ENCODE measurements at places on chromosomes 1 and 21.

- DNase-seq = no peak
Observed at GRCh38 chr1:68180441-68181164, 51.7 kb downstream of the WLS start.

- no peak for DNase-seq
Observed at GRCh38 chr1:44053394-44053793, 22.1 kb upstream of the SLC6A9 start.

GRCh38 chr1:58908561-58909560, 125.0 kb upstream of the JUN start:
- no peak for DNase-seq

DNA sequence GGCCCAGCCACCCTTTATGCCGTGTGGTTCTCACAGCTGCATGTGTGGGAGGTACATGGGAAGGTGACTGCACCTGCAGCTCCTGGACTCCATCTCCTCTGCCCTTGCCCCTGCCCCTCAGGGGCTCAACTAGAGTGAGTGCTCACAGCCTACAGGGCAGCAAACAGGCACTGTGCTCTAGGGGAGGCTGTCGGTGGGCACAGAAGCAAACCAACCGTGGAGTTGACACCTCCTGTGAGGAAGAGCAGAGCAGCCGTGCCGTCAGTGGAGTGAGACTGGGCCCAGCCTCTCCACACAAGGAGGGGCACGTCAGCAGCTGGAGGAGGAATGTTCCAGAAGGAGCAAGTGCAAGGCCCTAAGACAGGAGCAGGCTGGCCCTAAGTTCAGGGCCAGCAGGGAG, 32.7 kb downstream of the BMP8A start:
- DNase-seq = no peak

DNA sequence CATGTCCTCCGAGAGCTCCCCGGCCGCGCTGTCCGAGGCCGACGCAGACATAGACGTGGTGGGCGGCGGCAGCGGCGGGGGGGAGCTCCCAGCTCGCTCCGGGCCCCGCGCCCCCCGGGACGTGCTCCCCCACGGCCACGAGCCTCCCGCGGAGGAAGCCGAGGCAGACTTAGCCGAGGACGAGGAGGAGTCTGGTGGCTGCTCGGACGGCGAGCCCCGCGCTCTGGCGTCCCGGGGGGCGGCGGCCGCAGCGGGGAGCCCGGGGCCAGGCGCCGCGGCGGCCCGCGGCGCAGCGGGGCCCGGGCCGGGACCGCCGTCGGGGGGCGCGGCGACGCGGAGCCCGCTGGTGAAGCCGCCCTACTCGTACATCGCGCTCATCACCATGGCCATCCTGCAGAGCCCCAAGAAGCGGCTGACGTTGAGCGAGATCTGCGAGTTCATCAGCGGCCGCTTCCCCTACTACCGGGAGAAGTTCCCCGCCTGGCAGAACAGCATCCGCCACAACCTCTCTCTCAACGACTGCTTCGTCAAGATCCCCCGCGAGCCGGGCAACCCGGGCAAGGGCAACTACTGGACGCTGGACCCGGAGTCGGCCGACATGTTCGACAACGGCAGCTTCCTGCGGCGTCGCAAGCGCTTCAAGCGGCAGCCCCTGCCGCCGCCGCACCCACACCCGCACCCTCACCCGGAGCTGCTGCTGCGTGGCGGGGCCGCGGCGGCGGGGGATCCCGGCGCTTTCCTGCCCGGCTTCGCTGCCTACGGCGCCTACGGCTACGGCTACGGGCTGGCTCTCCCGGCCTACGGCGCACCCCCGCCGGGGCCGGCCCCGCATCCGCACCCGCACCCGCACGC, 547 bp downstream of the FOXD2 start:
- peak; percentile 25 for DNase-seq

DNA sequence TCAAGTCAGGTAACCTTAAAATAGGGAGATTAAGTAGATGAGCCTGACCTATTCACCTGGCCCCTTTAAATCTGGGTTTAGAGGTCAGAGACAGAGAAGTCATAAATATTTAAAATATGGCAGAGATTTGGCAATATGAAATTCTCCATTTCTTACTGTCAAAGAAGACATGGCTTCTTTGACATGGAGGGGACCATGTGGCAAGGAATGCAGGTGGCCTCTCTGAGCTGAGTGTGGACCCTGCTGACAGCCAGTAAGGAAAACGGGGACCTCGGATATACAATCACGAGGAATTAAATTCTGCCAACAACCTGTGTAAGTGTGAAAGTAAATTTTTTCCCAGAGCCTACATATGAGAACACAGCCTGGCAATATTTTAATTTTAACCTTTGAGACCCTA, 427.5 kb upstream of the PROX1 start:
- no peak for DNase-seq

DNA sequence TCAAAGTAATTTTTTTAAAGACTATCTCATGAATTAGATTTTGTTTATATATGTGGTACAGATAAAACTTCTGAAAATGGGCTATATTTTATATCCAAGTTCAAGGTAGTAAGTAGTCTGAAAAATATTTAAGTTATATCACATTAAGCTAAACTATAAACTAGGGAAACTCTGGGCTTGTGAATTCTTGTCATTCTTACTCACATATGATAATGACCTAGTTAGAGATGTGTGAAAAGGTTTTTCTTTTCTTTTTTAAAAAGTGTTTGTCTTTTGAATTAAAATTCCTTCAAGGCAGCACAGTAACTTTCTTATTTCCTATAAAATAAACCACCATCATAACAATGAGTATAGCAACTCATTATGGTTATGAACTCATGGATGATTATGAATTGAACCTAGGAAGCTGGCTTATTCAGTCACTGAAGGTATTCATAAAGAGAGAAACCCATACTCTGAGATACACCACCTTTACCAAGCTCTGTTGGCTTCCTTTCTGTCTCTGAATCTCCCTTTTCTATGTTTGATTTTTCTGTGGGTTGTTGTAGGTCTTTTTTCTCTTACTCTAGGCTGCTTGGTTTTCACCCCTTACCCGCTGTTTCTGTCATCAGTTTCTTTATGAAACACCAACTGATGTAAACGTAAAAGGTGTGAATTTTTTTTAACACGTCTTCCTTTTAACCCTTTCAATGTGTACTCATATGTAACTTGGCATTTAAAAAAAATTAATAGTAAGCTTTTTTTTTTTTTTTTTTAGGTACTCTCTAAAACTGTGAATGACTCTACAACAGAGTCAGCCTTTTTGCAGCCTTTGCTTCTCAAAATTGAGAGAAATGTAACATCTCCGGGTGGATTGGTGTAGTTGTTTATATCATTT, 25.2 kb downstream of the IL12RB2 start:
- no peak for DNase-seq

GRCh38 chr1:201450721-201451291, 18.2 kb downstream of the PHLDA3 start:
- DNase-seq = no peak

DNA sequence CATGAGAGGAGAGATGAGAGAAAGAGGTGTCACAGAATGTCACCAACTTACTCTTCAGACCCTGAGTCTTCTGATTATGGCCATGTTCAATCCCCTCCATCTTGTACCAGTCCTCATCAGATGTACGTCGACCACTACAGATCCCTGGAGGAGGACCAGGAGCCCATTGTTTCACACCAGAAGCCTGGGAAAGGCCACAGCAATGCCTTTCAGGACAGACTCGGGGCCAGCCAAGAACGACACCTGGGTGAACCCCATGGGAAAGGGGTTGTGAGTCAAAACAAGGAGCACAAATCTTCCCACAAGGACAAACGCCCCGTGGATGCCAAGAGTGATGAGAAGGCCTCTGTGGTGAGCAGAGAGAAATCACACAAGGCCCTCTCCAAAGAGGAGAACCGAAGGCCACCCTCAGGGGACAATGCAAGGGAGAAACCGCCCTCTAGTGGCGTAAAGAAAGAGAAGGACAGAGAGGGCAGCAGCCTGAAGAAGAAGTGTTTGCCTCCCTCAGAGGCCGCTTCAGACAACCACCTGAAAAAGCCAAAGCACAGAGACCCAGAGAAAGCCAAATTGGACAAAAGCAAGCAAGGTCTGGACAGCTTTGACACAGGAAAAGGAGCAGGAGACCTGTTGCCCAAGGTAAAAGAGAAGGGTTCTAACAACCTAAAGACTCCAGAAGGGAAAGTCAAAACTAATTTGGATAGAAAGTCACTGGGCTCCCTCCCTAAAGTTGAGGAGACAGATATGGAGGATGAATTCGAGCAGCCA, 8.0 kb downstream of the ELOA start:
- peak; percentile 39 for DNase-seq

- DNase-seq = no peak
Observed at GRCh38 chr1:2501041-2501819, 25.1 kb downstream of the PLCH2 start.

DNA sequence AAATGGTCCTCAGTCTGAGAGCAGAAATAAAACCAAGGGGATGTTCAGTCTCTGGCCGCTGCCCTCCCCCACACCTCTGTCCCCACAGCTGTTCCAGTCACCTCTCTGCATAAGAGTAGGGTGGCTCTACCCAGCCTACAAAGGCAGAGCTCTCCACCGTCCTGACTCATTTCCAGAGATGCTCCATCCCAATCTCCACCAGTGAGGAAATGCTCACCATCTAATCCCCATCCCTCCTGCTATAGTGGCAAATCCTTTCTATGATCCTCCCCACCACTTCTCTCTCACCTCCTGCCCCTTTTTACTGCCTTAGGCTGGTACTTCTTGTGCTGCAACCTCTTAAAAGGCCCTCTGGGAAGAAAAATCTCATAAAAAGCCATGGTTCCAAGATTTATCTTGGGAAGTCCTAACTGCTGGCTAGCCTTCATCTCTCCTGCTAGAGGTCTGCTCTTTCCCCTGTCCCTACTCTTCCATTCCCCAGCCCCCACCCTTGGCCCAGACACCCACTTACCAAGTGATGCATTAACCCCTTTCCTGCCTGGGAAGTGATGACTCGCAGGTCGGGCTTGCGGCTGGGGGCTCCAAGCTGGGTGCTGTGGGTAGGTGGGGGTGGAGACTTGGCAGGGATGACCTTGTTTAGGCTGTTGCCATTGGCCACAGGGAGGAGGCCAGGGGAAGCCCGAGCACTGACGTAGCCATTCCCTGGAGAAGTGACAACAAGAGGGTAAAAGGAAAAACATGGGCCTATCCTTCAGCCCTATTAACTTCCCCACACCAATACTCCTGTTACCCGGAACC, 23.9 kb downstream of the MEF2D start:
- no peak for DNase-seq

- DNase-seq = no peak
Observed at GRCh38 chr1:201062511-201063091, 39.1 kb upstream of the KIF21B start.

GRCh38 chr1:14468751-14469150, 129.7 kb upstream of the KAZN start:
- DNase-seq = no peak

GRCh38 chr1:84634536-84635205, 55.6 kb downstream of the SSX2IP start:
- DNase-seq = no peak

- DNase-seq = peak; percentile 31
Observed at GRCh38 chr1:205286335-205286950, 35.1 kb downstream of the NUAK2 start.

- no peak for DNase-seq
Observed at GRCh38 chr1:181319907-181320306, 163.4 kb upstream of the CACNA1E start.

GRCh38 chr1:27095576-27095975, 59.3 kb downstream of the SLC9A1 start:
- DNase-seq = no peak

DNA sequence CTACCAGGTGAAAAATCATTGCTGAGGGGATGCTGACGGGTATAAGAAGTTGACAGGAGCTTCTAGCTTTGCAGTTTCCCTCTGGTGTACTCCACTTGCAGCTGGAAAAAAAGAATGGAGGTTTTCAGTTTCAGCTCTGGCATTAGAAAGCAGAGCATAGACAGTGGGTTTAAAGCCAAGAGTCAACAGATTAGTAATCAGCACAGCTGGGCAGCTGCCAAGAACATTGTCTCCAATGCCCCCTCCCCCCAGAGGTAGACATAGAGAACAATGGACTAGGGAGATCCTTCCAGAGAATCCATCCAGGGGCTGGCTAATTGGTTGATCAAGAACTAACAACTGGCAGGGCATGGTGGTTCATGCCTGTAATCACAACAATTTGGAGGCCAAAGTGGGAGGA, 10.1 kb upstream of the ZBTB8B start:
- no peak for DNase-seq

DNA sequence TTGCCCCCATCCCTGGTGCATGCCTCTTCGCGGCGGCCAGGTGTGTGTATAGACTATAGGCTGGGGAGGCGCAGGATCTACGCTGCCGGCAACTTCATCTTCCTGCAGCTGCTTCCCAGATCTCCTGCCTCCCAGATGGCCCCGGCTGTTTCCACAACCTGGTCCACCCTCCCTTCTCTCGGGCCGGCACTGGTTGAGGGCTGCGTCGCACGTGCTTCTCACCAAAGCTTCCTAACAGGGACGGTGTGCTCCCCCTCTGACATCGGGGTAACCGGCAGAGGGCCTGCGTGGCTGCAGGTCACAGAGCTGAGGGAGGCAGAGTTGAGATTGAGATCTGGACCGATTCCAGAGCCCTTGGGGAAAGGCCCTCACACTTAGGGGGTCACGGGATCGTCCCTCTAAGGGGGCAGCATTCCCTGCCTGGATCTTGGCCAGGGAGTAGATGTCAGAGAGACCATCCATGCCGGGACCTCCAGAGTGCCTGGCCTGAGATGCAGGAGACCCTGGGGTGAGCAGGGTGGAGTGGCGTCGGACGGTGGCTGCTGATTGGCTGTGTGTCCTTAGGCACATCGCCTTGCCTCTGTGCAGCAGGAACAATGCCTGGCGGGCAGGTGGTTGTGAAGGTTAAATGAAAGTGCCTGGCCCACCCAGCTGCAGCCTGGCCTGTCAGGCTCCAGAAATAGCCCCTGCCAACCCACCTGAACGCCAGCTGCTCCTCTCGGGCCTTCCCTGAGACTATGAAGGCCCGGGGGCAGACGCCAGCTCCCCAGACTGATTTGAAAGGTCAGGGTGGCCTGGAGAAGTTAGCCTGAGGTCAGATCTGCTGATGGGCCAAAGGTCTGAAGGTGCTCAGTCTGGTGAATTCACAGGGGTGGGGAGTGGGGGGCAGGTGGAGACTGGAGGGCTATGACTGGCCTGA, 6.1 kb upstream of the MASP2 start:
- peak; percentile 20 for DNase-seq

DNA sequence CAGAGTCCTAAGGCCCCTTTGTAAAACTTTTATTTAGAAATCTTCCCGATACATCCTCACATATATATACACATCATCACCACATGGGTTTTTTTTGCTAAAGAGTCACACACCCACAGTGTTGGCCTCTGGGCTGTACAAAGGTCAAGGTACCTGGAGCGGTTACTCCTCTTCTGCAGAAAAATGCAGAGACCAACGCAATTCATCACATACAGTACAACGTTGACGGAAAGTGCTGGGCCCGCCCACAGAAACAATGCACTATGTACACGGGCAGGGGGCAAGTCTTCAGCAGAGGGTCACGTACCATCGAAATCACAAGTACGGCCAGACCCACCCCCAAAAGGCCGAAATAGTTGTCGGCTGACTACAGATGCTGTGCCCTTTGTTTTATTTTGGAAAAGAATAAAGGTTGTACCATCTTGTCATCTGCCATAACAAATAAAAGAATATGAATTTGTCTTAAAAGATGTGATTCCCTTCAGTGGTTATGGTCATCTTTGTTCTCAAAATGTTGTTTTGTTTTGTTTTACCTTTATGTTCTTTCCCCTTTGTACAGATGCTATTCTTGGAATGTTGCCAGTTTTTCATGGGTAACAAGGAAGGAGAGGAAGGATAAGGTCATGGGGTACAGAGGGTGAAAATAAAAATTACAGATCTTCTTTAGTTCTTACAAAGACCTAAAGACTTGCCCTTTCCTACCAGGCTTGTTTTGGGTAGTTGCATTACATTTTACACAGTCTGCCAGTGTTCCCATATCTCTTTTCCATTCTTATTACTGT, 15.6 kb downstream of the TAL1 start:
- DNase-seq = no peak

- DNase-seq = no peak
Observed at GRCh38 chr1:226826479-226827261, 43.7 kb upstream of the PSEN2 start.

Data from activated CD4-positive, alpha-beta T cell treated with anti-CD3 and anti-CD28 coated beads for 4 hours (primary cell).